Activated naive CD8-positive, alpha-beta T cell treated with anti-CD3 and anti-CD28 coated beads, Interleukin-2, amount 50 U/mL, for 24 hours (primary cell): ENCODE measurements at places on chromosomes 3 and 15.

- DNase-seq: no peak
Observed at GRCh38 chr15:79401301-79401700, 30.8 kb upstream of the MINAR1 start.

DNA sequence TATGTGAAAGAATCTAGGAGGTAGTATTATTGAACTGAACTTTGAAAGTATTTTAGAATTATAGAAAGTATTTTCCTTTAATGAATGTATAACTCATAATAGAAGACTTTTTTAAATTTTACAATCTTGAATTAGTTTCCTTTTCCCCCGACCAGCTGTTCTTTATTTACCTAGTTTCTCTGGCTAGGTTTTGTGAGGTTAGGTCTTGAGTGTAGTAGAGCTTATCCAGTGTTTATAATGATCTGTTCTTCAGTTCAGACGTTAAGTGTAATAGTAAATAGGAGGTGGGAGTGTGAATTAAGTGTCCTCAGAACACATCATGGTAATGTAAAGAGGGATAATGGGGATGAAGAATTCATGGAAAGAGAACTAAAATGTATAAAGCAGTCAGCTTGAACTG is 93.8 kb downstream of the MYRIP start:
- no peak for DNase-seq

DNA sequence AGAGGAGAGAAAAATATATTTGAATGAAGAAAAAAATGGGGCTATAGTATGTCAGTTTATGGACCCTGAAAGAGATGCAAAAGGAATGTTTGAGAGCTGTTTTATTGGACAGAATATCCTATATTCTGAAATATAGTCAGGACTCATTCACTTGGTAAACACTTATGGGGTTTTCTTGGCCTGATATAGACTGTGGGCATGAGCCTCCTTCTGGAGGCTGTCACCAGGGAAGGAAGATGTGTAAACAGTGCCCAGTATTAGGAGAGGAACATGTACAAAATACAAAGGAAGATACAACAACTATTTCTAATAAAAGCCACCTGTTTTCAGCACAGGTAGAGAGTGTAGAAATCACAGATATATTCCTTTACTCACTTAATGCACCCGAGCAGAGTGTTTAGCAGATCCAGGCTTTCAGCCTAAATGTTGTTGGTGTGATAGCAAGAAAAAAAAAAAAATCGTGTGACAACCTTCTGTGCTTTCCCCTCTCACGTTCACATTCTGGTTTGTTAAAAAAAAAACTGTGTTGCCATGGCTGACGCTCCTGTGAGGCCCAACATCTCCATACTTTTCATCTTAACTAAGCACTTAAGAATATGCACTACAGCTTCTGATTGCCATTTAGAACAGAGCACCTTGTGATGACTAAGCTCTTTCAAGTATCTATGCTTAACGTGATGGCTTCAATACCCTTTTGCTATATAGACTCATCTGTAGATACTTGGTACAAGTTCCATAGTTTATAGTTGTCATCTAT is 134.1 kb downstream of the MBNL1 start:
- DNase-seq: no peak

DNA sequence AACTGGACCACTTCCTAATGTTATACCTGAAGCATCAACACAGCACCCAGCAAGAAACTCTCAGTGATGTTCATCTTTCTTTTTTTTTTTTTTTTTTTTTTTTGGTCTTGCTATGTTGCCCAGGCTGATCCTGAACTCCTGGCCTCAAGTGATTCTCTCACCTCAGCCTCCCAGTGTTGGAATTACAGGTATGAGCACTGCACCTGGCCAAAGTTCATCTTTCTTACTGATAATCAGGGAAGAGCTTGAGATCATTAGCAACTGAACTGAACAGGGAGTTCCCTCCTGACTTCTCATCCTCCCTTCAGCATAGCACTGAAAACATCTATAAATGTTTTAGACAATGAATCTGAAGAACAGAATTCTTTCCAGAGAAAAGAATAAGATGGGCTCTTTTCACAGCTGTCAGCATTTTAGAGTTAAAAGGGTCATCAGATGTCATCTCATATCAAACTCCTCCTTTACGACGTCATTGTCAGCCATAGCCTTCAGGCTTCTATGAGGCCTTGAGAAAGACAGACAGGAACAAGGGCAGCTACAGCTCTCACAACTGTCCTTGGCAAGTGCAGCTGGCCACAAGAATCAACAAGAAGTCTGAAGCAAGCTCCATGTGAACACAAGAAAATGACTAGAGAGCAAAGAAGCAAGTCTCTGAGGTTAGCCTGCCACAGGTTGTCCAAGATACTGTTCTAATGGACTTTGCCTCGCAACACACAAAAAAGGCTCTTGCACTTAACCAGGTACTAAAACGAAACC is 33.8 kb downstream of the SCAP start:
- no peak for DNase-seq

DNA sequence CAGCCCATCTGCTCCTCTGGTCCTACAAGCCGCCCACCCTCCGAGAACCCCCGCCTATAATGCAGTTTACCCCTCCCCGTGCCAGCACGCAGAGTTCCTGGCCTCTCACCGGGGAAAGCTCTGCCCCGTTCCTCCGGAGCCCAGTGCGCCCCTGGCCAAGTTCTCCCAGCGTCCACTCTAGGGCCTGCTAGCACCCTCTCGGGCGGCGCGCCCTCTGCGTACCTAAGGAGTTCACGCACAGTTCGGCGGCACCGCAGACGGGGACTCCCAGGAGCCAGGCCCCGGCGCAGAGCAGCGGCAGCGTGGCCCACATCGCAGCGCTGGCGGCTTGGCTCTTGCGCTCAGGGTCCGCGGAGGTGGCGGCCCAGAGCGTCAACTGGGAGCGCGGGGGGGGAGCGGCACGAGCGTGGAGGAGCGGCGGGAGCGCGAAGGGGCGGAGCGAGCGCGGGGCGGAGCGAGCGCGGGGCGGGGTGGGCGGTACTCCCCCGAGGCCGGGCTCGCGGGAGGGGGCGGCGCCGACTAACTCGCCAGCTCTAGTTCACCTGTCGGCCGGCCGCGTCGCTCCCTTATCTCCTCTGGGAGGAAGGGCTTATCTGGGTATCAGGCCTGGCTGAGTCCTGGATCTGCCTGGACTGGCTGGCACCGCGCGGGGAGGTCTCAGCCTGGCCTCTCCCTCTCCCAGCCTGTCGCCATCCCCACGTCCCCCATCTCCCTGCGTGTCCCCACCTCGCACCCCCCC is at the start of gene CTSH:
TSS of gene CTSH (minus strand) at position 378 of the 739 bp plus-strand sequence. CDS start at position 313, 65 bp downstream.
- peak; percentile 74 for DNase-seq

DNA sequence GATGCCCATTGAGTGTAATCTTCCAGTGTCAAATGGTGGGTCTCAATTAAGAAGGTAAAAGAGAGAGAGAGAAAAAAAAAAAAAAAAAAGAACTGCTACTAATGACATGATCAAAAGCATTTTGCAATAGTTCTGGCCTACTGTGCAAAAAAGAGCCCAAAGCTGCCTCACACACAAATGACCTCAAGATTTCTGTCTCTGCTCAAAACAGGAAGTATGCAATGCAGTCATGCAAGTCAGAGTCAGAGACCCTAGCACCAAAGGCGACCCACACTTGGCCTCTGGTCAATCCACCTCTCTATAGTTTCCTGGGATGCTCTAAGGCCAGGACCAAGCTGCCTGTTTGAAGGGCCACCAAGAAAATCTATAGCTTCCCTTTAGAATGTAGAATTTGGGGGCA is 323.5 kb downstream of the VPS13C start:
- DNase-seq: no peak

GRCh38 chr3:4889896-4890295 is 89.3 kb upstream of the BHLHE40 start:
- DNase-seq: no peak

- no peak for DNase-seq
Observed at GRCh38 chr15:47750030-47750739, 32.9 kb downstream of the SEMA6D start.

- no peak for DNase-seq
Observed at GRCh38 chr3:18888370-18888769, 259.9 kb upstream of the KCNH8 start.

GRCh38 chr3:9902372-9903237 is at the start of gene IL17RE:
TSS of gene IL17RE (plus strand) at chr3:9902848. CDS start at chr3:9902933, 85 bp downstream.
- DNase-seq: peak; percentile 22

GRCh38 chr3:184305577-184305976 is 6.5 kb downstream of the PSMD2 start:
- no peak for DNase-seq

- DNase-seq: peak; percentile 90
Observed at GRCh38 chr3:58491506-58492402, at the start of gene KCTD6. TSS of gene KCTD6 (plus strand) at chr3:58492096. CDS start at chr3:58498756, 6,660 bp downstream.

DNA sequence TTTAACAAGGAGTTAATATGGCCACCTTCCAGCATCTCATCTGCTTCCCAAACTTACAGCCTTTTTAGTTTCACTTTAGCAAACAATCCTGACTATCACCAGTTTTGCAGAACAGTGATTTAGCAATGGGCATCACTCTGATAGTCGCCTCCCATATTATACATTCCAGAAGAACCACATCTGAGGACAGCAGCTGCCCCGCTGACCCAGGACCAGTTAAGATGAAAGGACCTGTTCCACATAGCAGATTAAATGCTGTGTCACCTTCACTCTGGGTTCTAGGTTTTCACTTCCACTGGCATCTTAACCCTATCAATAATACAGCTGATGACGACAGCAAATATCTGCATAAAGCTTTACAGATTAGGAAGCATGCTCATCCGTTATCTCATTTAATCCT is 99.8 kb downstream of the TRIM69 start:
- DNase-seq: no peak

GRCh38 chr15:43517354-43518196 is at the start of gene MAP1A:
TSS of gene MAP1A (plus strand) at chr15:43517608. CDS start at chr15:43521474, 3,866 bp downstream.
- DNase-seq: peak; percentile 10

- no peak for DNase-seq
Observed at GRCh38 chr15:94238539-94239118, 7.3 kb downstream of the MCTP2 start.

DNA sequence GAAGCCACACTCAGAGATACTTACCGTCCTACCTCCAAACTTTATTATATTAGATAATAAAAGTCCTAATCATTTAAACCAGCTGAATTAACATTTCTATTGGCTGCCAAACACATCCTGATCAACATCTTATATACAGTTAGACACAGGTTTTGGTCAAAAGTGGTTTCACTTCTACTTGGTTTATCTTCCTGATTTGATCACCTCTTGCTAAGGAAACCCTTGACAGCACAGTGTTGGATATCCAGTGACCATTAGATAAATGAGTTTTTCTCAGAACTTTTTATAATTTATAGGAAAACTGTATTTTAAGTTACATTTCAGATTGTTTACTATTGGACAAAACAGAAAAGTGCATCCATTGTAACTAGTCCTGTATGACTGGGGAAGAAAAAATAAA is 198.4 kb upstream of the NR2F2 start:
- no peak for DNase-seq

DNA sequence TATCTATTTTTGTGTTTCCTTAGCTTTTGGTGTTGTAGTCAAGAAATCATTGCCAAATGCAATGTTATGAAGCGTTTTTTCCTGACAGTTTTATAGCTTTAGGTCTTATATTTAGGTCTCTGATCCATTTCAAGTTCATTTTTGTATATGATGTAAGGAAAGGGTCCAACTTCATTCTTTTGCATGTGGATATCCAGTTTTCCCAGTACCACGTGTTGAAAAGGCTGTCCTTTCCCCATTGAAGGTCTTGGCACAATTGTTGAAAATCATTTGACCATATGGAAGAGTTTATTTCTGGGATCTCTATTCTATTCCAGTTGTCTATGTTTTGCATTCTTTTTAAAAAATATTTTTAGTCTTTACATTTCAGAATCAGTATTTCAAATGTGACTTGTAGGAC is 14.6 kb upstream of the SNRPN start:
- DNase-seq: no peak

- DNase-seq: no peak
Observed at GRCh38 chr3:171374260-171374659, 85.9 kb downstream of the TNIK start.

GRCh38 chr3:128486681-128487537 is 6.1 kb downstream of the GATA2 start:
- DNase-seq: peak; percentile 25

- DNase-seq: no peak
Observed at GRCh38 chr15:70796516-70797310, 33.4 kb upstream of the UACA start.

DNA sequence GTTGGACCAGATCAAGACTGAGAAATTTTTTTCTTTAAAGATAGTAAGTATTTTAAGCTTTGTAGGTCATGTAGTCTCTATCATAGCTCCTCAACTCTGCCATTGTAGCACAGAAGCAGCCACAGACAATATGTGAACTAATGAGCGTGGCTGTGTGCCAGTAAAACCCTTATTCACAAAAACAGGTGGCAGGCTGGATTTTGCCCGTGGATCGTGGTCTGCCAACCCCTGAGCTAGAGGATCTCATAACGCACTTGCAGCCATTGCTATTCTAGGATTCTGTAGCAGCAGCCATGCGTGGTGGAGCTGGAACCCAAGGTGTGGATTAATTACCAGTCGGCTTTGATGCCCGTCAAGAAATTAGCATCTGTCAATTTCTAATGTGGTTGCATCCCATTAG is 68.7 kb upstream of the PLXNA1 start:
- no peak for DNase-seq

- DNase-seq: no peak
Observed at GRCh38 chr3:189809583-189809982, 178.4 kb downstream of the TP63 start.

DNA sequence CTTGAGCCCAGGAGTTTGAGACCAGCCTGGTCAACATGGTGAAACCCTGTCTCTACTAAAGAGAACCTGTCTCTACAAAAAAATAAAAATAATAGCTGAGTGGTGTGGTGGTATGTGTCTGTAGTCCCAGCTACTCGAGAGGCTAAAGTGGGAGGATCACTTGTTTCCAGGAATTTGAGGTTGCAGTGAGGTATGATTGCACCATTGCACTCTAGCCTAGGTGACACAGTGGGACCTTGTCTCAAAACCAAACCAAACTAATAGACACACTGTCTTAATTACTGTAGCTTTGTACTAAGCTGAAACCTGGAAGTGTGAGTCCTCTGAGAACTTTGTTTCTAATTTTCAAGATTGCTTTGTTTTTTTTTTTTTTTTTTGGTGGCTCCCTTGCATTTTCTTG is 30.4 kb downstream of the MGA start:
- no peak for DNase-seq

DNA sequence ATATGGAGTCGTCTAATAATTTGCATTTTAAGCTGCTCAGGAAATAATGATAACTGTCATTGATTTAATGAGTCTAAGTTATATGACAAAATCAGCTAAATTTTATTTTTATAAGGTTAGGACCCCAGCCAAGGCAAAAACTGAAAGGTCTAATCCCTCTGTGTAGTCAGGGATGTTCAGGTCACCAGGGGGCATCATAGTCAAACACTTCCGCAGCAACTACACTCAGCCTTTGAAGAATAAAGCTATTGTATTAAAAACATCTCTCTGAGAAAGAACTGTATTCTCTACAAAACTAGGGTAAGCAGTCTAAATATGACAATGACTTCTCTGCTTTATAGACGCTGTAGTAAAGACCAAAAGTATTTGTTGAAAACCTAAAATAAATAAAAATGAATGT is 15.0 kb downstream of the INTS14 start:
- DNase-seq: no peak
